ENCODE measurements at places on chromosomes 3 and 15. TPM values are rescaled to one million over a fixed set of nuclear protein-coding genes. Genes with fewer than 3 reads are reported as not detected.

The ZNF662 gene
- total RNA-seq, result 6.6 TPM

The GOLGA6D gene
- not detected for total RNA-seq

The CHRNA7 gene
- 10.1 TPM for total RNA-seq

The GASK1A gene
- 10.6 TPM for total RNA-seq

The P3H2 gene
- 41.7 TPM for total RNA-seq

The WDR72 gene
- total RNA-seq, result not detected

The CYP8B1 gene
- total RNA-seq, result not detected

GRCh38 chr15:59177317-59177660, 29.4 kb upstream of the LDHAL6B start:
- DNase-seq, result no peak

DNA sequence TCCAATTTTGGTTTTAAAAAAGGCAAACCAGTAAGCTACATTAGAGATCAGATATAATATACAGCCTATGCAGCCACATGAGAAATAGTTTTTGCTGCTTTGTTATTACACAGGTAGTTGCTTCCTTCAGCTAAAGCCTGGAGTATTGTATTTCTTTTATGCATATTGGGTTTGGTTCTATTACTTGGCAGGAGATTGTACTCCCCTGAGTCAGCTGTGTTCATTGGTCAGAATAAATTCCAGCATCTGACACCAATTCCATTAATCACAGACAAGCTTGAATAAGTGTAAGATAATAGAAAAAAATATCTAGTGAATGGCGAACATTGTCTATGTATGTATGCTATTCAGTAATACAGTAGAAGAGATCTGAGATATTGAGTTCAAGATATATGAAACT, 26.1 kb upstream of the ZCWPW2 start:
- no peak for DNase-seq

DNA sequence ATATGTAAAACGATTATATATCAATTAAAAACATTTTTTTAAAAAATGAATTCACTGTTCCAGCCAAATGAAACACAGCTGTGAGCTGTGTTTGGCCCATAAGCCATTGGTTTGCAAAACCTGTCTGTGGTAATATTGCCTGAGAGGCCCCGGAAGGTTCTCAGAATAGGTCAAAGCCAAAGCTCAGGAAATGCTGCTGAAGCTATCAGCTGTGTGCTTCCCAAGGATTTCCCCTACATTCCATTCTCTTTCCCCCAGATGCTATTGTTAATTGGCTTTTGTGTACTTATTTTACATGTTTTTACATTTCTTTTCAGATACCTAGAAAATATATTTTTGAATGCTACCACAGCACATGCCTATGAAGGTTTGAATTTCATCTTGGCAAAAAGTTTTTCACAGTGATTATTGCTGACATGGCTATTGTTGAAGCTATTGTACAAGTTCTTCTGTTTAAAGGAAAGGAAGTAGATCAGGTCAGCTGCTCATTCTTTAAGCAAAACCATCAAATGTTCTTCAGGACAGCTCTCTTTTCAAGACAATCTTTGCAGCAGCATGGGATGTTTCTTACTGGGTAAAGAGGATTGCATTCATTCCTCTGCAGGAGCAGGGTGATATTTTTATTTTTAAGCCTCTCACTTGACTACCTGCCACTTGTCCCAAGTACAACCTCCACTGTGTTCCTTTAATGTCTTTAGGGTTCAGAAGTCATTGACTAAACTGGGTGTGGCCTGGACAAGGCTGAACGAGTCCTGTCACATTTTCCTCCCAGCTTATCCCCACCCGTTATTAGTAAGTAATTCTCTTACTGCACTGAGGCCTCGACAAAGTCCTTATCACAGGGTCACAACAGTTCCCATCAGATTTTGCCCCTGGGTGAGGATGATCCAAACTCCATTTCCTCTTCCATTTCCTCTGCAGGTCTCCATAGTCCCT, 26.3 kb upstream of the BNC1 start:
- no peak for DNase-seq

DNA sequence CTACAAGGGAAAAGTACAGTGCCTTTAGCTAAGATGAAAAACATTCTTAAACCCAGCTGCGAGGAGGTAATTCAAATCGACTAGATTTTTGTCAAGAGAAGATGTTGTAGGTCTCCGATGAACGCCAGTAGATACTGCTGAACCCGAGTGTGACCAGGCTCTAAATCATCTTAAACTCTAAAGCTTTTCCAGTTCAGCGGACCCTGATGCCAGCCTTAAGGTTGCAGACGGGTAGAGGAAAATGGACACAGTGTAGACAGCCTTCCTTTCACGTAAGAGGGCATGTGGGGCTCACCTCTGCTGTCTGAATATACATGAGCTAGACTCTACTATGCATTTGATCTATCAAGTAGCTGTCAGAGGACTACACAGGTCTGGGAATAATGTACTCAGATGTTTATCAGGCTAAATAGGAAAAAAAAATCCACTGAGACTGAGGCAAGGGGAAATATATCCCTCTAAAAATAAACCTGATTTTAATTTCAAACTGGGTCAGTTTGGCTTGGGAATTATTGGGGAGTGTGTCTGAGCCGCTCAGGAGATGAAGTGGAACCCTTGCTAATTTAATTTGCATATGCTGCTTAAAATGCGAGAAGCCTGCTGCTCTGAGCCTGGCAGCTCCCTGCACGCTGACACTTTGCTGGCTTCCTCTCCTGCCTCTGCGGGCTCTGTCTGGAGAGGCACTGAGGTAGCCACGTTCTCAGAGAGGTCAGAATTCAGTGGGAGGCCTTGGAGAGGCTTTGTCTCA, 151.9 kb downstream of the CADPS start:
- DNase-seq, result no peak

DNA sequence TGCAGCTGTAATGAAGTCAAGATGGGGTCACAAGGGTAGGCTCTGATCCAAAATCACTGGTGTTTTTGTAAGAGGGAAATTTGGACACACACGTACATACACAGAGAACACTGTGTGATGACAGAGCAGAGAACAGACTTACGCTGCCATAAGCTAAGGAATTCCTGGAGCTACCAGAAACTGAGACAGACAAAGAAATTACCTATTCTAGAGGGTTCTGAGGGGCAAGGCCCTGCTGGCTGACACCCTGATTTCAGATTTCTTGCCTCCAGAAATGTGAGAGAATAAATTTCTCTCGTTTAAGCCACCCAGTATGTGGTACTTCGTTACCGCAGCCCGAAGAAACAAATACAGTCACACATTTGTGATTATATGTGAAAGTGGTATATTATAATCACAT, 24.8 kb downstream of the CBLB start:
- DNase-seq, result no peak

DNA sequence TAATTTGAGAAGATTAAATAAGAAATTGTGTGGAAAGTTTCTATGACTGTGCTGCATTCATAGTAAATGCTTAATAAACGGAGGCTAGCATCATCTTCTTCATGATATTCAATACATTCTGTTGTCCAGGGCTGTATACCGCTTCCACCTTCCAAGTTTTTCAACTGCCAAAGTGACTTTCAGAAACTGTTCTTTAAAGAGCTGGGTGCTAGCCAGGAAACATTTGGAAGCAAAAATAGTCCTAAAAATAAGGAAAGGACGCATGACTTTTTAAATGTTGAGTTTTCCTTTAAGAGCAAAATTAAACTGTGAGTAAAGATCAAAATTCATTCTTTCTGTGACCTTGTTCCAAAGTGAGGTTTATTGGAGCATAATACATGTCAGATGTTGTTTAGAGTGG, 9.4 kb upstream of the ERC2 start:
- no peak for DNase-seq

DNA sequence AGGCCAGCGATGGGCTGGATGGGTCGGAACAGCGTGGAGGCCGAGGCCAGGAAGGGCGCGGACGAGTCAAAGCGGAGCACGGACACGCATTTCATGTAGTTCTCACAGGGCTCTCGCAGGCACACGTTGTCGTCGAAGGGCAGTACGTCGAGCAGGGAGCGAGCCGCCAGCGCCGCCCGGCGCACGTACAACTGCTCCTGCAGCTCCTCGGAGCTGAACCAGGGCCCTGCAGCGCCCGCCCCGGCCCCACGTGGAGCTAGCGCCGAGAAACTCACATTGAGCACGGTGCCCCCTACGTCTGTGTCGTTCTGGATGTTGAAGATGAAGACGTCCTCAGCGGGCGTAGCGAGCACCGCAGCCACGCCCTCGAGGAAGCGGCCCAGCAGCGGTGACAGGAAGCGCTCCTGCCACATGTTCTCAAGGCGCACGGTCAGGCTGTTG, 5.8 kb downstream of the CELSR3 start:
- no peak for DNase-seq

- no peak for DNase-seq
Measured at GRCh38 chr3:4759689-4760312, 219.4 kb upstream of the BHLHE40 start.

DNA sequence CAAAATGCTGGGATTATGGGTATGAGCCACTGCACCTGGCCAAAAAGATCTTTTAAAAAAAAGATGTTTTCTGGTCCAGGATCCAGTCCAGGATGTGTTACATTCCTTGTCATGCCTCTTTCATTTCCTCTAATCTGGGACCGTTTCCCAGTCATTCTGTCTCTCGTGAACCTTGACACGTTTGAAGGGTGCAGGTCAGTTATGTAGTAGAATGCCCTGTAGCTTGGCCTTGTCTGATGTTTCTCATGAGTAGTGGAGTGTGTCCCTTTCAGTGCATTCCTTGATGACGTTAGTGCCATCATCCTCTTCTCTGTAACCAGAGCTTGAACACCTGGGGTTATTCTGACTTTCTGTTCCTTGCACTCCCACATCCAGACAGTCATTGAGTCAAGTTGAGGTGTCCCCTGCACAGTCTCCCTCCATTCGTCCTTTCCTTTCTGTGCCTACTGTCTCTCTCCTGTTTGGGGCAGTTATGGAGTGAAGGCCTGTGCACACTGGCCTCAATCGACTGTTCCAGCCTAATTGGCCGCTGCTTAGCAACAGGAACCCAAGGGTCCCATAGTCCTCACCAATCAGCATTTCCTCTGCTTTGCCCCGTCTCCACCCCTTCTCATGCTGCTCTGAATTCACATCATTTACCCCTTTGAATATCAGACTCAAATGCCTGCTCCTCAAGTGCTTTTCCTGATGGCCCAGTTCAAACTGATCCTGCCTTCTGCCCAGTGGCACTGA, 5.5 kb downstream of the FAM81A start:
- DNase-seq, result no peak

DNA sequence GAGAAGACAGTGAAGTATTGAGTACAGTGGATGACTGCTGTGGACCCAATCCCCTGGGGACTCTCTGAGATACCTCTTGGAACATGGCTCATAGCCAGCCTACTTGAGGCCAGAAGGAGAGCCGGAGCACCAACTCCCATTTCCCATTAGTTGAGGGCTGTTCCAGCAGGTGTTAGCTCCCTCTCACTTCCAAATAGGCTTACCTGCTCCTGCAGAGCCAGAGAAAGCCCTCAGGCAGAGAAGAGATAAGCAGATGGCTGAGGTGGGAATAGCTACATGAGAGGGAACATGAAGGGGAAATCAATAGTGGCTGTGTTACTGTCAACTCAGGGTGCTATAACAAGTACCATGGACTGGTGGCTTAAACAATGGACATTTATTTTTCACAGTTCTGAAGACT, 4.6 kb upstream of the CCK start:
- DNase-seq, result no peak

DNA sequence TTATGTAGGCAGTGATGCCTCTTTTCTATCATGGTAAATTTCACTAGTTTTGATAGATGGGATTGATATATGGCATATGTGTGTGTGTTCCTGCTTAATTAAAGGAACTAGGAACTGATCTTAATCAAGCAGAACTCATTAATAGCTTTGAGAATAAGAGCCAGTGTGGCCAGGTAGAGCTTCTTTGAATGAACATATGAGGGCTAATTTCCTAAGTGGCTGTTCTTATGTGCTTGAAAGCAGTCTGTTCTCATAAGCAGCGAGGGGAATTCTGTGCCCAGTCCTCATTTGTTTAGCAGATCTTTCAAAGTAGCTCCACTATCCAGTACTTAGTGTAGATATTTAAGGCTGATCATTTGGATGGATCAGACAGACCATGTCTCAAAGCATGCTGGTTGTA, 164.2 kb downstream of the GABRG3 start:
- DNase-seq, result no peak

- no peak for DNase-seq
Measured at GRCh38 chr3:187719628-187720336, 17.4 kb upstream of the RTP2 start.

DNA sequence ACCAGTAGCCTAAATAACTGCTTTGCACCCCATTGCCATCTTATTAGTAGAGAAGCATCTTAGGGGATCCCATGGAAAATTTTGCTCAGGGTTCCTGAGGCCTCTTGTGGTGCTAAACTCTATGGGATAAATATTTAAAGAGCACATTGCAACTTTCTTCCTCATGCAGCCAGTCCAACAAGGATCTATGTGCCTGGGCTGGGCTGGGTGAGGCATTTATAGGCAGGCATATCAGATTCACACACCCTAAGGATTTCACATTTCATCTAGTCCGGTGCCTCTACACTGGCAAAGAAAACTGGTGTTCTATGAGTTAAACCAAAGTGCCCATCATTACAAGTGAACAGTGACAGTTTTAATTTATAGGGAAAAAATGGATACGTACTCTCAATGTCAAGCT, 512.3 kb downstream of the EDEM1 start:
- no peak for DNase-seq

GRCh38 chr15:78350058-78350457, 9.9 kb downstream of the CRABP1 start:
- no peak for DNase-seq

DNA sequence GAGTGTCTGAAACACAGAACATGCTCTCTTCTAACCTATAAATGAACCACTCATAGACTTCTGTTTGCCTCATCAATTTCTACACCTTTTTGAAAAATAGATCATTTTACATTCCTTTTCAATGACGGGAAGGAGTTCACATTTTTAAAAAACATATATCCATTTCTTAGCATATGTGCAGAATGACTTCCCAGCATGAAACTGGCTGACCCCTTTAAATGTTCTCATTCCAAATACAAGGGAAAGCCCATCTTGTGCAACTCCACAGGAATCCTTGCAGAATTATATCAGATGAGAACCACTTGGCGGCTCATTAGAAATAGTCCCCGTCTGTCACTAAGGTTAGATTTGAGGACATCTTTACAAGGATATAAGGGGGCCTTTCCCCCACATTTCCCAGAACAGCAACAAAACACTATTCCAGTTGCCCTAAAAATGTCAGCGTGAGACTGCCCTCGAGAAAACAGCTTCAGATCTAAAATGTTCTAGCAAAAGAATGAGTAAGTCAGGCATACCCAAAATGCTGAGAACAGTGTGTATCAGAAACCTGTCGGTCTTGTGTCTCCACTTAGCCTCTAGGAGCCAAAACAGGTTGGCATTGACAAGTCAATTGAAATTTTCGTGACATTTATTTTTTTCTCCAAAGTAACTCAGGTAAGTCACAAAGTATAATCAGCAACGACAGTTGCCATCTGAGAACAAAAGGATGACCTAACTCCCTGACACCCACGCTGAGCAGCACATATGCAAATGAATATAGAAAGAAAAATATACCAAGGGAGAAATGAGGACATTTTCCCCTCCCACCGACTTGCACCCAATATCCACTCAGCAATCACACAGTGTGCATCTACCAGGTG, 63.1 kb downstream of the FOXP1 start:
- no peak for DNase-seq

DNA sequence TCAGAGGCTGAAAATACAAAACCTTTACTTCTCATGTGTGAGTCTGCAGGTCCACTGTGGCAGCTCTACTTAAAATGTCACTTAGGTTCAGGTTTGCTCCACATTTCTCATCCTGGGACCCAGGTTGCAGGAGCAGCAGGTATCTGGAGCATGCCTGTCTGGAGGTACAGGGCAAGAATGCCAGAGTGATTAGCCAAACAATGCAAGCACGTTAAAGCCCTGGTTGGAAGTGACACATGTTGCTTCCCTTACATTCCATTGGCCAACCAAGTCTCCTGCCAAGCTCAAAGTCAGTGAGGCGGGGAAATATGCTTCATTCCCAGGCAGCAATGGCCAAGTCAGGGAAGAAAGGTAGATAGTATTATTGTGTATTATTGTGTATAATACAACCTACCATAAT, 76.8 kb upstream of the ARL6 start:
- DNase-seq, result no peak

Data from vagina (tissue), 2 donors.